Stimulated activated naive CD8-positive, alpha-beta T cell treated with anti-CD3 and anti-CD28 coated beads, Interleukin-15, amount 100 ng/mL, for 72 hours (primary cell): ENCODE measurements at places on chromosomes 11 and 22.

DNA sequence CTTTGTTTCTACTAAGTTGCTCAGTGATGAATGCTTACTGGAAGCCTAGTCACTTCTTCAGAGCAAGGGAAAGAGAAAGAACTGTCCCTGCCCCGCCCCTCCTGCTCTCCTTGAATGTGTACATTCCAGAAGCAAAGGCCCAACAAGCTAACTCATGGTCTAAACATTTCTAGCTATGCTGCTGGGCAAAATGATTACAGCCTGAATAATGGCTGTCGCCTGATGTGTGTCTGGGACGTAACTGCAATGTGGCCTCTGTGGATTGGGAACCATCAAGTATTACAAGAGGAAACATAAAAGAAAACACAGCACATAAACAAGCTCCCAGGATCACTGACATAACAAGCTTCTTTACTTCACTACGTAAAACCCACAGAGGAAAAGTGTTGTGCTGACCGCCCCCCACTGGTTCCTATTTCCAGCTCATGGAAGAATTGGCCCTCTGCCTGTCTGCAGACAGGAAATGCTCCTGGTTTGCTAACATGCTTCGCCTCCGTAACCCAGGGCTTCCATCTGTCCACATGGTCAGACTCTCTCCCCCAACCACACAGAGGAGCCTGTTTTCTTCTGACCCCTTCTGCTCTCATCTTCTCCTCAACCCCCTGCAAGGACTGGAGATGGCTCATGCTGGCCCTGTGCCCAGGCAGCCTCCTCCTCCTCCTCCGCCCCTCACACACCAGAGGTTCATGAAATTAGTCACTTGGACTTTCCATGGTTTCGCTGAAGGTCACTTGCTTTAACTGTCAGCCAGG, 187.2 kb downstream of the MAML2 start:
- peak; percentile 76 for DNase-seq

DNA sequence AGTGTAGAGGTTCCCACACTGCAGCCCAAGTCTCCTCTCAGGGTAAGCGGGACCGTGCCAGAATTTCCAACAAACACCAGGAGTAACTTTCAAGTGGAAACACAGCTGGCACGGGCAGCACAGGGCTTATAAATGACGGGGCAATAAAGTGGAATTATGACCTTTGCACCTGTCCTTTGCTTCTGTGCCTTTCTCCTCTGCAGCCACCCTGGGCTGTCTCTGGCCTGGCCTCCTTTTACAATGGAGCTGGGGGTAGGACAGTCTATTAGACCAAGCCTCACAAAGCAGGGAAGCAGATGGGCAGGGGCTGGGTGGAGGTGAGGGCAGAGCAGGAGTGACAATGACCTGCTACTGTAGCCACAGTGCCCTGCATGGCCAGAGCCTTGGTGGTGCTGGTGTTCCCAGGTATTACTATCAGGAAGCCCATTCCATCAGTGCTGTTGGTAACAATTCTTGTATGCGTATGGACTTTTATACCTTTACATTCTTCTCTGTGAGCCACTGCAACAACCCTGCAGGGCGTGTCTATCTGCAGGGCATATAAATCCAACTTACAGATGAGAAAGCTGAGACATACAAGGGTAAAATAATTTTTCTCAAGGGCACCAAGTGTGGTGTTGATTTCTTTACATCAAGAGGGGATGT, 387.8 kb downstream of the CTTN start:
- DNase-seq, result no peak

DNA sequence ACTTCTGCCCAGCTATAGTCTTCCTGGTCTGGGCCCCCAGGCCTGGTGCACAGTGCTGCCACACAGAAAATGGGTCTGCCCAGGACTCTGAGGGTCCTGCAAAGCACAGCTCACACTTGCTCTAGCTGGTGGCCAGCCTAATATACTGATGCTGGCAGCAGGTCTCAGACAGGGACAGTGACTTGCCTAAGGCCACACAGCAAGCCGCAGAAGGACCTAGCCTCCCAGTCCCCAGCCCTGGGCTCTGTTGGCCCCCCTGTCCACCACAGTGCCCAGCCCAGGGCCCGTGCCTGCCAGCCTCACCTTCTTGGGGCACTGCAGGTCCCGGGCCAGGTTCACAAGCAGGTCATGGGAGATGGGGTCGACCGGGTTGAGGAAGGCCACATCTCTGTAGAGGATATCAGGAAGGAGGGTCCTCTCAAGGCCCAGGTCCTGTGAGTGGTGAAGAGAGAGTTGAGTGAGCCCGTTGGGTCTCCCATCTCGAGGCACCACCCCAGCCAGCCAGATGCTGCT, 3.3 kb downstream of the LRRC75B start:
- DNase-seq, result no peak

DNA sequence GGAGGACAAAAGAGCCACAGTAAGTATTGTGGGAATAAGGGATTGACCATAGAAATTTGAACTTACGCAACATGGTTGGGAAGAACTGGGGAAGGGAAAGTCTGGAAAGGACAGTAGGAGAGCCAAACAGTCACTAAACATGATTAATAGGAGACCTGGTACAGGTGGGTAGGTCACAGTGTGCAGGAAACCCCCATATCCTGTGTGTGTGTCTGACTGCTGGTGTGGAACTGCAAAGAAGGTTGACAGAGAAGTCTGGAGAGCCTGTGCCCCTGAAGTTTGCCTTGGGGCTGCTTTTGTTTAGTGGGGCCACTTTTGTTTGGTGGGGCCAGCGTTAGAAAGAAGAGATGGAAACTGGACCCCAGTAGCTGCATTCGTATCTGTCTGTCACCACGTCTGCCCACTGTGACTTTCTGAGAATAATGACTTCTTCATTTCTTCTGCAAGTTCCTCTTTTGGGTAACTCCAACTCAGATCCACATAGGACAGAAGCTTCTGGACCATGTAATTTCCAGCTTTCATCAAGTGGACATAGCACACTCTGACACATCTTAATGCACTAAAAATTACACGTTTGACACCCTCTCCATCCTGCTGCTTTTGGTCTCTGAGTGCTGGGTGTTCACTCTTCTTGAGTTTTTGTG, 126.8 kb upstream of the RAG2 start:
- no peak for DNase-seq

- no peak for DNase-seq
Observed at GRCh38 chr11:33936725-33937604, 45.1 kb upstream of the LMO2 start.

- no peak for DNase-seq
Observed at GRCh38 chr22:26345496-26345895, 83.6 kb upstream of the ASPHD2 start.

DNA sequence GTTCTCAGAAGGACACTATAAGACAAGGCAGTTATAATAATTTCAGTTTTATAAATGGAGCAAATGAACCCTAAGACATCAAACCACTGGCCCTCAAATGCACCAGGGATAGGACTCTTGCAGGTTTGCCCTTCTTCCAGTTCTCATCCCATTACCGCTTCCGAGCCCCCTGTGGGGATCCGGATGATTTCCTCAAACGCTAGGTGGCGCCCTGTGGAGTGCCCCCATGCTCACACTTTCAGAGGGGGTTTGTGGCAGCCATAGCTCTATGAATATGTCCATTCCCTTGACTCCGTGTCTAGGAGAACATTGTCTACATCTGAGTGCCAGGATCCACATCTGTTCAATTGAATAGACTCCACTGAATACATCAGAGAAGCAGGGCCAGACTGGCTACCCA, 816.3 kb downstream of the NTM start:
- no peak for DNase-seq

DNA sequence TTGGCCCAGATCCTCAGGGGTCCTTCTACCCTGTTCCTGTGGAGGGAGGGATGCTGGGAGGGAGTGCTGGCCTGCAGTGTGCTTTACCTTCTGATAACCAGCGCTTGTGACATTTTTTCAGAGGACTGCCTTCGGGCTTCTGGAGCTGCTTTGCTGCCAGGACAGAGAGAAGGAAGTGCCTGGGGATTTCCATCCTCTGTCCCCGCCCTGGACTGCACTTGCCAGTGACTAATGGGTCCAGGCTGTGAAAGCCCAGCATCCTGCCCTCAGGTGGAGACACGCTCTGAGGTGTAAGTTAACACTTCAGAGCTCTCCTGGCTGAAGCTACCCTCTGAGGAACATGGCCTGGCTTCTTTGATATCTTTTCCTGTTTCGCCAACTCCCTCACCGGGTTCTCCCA, 158.7 kb upstream of the SYT13 start:
- no peak for DNase-seq

DNA sequence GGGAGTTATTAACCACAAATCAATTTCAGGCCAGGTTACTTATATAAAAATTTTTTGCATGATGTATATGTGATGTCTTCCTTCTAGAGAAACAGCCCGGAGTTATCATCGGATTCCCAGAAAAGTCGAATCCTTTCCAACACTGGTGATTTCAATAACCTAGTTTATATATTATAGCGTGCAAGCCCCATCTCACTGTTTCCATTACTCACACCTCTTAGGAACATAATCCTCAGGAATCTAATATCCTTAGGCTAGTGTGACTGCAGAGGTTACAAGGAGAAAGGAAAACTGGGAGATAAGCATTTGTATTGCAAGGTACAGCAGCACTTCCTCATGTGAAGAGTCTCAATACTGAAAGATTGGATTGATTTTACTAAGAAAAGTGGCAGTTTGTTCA, 20.3 kb downstream of the ARHGAP20 start:
- no peak for DNase-seq

- DNase-seq, result no peak
Observed at GRCh38 chr22:49772692-49773091, 55.0 kb downstream of the BRD1 start.
